ENCODE measurements at places on chromosomes 5 and 9.

GRCh38 chr9:82668689-82669199, 394.2 kb downstream of the RASEF start:
- DNase-seq, result no peak

DNA sequence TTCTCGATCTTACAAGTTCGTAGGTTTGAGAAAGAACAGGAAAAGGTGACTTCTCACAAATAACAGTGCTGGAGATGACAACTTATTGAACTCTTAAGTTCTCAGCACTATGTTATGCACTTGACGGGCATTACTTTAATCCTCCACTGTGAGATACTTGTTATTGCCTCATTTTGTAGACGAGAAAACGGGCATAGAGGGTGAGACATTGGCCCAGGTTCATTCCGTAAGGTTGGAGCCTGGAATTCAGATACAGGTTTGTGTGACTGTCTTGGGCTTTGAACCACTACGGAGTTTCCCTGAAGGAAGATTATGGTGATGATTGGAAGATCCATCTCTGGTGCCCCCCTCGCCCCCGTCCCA, 657 bp downstream of the MAT2B start:
- DNase-seq, result no peak

DNA sequence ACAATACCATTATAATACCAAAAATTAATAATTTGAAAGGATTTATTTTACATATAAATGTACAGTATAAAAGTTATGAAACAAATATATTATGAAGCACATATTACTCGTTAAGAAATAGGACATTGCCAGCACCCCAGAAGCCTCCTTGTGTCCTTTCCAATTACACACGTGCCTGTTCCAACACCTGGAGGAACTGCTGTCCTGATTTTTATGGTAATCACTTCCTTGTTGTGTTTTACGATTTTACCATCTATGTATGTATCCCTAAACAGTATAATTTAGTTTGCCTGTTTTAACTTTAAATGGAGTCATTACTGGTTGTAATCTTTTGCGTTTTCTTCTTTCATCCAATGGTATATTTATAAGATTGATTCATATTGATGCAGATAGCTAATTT, 105.0 kb downstream of the CDC42SE2 start:
- no peak for DNase-seq

- no peak for DNase-seq
Measured at GRCh38 chr9:107600060-107600573, 110.5 kb upstream of the KLF4 start.

DNA sequence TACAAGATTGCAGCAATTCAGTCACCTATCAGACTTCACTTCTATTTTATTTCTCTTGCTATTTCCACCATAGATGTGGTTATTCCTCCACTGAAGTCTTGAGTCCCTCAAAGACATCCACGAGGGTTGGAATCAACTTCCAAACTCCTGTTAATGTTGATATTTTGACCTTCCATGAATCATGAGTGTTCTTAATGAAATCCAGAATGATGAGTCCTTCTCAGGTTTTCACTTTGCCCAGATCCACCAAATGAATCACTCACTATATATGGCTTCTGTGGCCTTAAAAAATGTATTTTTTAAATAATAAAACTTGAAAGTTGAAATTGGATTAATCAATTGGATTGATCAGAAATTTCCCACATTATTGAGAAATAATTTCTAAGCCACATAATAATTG, 1821.0 kb downstream of the EFNA5 start:
- no peak for DNase-seq

DNA sequence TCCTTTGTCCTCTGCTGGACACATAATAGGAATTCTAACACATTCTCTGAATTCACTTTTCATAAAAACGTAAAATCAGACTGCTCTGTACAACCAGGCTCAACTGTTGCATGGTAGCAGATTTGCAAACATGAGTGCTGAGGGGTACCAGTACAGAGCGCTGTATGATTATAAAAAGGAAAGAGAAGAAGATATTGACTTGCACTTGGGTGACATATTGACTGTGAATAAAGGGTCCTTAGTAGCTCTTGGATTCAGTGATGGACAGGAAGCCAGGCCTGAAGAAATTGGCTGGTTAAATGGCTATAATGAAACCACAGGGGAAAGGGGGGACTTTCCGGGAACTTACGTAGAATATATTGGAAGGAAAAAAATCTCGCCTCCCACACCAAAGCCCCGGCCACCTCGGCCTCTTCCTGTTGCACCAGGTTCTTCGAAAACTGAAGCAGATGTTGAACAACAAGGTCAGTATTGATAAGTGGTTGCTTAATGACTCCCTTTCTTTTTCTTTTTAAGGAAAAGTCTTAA, 11.1 kb downstream of the PIK3R1 start:
- DNase-seq, result no peak

DNA sequence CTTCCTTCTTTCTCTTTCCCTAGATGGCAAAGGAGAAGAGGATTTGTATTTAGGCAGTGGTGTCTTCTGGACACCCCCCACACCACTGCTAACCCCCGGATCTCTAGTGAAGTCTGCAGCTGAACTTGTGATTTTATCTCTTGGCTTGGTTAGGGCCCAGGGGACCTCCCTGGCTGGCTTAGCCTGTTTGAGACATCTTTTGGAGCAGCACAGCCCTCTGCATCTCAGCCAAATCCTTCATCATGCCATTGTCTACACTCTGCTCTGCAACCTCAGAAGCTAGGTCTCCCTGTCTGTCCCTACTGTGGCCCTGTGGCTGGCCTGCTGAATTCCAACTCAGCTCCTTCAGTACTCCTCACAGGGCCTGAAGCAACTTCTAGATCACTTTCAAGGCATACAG, 81.7 kb downstream of the MUSK start:
- peak; percentile 24 for DNase-seq

GRCh38 chr9:1794547-1795270, 220.4 kb upstream of the SMARCA2 start:
- DNase-seq, result no peak

GRCh38 chr9:126756876-126757415, 47.9 kb upstream of the ZBTB43 start:
- DNase-seq, result no peak

DNA sequence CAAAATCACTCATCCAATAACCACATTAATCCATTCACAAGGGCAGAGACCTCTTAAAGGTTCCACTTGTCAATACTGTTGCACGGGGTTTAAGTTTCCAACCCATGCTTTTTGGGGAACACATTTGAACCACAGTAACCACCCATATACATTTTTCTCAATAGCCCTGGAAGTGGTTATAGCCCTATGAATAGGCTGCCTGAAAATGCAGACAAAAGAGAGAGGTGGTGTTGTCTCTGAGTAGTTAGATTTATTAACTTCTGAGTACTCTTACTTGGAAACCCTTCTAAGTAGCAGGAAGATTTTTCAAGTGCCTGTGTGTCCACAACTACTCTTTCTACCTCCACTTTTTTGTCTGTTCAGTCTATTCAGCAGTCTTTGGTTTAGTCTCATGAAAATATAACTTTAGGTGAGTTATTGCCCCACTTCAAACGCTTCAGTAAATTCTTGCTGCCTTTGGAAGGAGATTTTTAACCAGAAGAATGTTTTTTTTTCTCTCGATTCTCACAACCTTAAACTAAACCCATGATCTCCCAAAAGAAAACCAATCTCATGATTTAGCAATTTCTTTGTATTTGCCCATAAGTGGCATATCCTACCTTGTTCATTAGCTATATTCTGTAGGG, 42.6 kb downstream of the ARHGEF28 start:
- no peak for DNase-seq

DNA sequence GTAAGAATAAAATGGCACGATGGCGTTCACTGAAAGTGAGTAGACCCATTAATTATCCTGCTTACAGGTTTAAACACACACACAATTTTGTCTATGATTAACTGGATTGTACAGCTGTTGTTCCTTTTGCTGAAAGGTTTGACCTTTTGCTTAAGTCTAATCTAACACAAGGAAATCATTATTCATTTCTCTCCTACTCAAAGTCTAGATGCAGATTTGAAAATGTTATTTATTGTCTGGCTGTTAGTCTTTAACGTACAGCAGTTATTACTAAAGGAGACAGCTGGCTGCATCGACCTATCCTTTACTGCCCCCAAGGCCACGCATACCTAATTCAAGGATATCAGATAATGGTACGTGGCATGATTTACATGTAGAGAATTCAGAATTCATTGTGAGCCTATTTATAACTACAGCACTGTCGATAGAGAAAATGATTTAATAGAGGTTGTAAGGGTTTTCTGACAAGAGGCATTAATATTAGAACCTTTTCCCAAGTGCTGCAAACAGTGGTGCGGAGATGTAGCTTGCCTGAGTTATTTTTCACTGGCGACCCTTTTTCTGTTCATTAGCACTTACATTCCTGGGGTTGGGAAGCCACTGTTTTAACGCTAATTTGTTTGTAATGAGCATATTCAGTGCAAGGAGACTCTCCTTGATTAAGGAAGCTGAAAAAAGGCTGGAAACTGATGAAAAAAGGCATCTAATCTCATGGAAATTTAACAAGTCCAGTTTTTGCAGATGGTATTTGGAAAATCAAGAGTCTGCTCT, 368.4 kb upstream of the GRAMD2B start:
- DNase-seq, result no peak

DNA sequence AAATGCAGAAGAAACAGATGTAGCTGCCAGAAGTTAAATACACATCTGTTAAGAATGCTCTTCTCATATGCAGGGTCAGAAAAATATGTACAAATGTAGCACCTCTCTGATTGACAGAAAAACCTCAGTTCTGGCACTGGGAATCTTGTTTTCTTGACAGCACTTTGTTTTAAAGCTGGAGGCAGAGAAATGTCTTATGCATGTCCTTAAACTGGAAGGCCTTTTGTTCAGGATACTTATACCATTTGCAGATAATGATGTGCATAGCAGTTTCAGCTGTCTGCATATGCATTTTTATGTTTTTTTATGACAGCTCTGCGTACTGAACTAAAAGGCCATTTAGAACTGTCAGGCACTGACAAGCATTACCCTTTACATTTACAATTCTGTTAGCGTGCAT, 567.9 kb downstream of the EBF1 start:
- DNase-seq, result no peak

- DNase-seq, result no peak
Measured at GRCh38 chr9:71609448-71609830, 158.9 kb downstream of the CEMIP2 start.

- no peak for DNase-seq
Measured at GRCh38 chr5:80541392-80541791, 28.7 kb downstream of the ANKRD34B start.

DNA sequence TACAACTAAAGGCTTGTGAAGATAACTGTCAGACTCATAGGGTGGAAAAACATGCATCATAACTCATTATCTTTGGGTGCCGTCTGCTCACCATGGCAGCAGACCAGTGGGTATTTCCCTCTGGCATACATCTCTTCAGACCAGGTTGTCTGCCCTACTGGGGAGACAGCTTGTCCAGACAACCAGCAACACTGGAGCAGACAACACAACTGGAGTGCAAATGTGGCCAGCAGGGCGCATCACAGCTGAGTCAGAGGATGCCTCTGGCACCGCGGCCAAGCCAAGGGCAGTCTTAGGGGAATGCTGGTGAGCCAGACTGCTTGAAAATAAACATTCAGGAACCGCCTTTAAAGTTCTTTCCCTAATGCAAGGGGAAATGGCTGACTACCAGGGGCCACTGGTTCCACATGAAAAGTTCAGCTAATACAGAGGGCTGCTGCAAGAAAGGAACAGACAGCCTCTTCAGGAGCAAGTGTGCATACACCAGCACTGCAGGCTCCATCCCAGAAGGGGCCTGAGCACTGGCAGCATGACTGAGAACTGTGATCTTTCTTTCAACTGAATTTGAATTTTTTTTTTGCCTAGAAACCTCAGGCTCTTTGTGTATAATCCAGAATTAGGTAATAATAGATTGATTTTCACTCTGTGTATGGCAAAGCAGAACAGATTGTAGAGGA, 77.3 kb downstream of the MAMDC2 start:
- DNase-seq, result peak; percentile 40

- DNase-seq, result no peak
Measured at GRCh38 chr9:136496801-136497620, 14.2 kb upstream of the SEC16A start.

DNA sequence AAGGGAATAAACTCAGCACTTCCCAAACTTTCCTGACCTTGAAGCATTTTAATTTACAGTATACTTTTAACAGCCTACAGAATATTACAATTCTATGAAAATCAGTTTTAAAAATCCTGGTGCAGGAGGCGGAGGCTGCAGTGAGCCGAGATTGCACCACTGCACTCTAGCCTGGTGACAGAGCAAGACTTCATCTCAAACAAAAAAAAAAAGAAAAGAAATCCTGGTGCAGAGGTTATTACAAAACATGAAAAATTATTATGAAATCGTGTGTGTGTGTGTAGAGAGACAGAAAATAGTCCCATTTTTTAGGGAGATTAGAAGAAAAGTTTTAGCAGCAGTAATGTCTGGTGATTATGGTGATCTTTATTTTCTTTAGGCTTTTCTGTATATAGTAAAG, 26.9 kb downstream of the GOLPH3 start:
- DNase-seq, result no peak

- DNase-seq, result peak; percentile 94
Measured at GRCh38 chr9:129696944-129697655, 31.7 kb downstream of the PRRX2 start.

GRCh38 chr9:114387680-114388356, at the start of gene AKNA:
Gene AKNA, minus strand, starts transcription at chr9:114387982. Its CDS starts 6,649 bp downstream, at chr9:114381333.
- peak; percentile 62 for DNase-seq

- no peak for DNase-seq
Measured at GRCh38 chr5:67168069-67168468, 28.5 kb downstream of the CD180 start.
